T-cell (primary cell): ENCODE measurements at places on chromosomes 3 and 15. TPM values are rescaled to one million over a fixed set of nuclear protein-coding genes. Genes with fewer than 3 reads are reported as not detected.

AADACL2 gene
- not detected for total RNA-seq

SPSB4 gene
- total RNA-seq, result not detected

C15orf39 gene
- 25.2 TPM for total RNA-seq

ASB14 gene
- not detected for total RNA-seq

CFAP100 gene
- not detected for total RNA-seq

MCF2L2 gene
- total RNA-seq, result 7.3 TPM

NECTIN3 gene
- total RNA-seq, result 9.9 TPM

TPRG1 gene
- total RNA-seq, result 8.2 TPM

STRIT1 gene
- total RNA-seq, result not detected

GPR27 gene
- 1.0 TPM for total RNA-seq

ACTL6A gene
- 59.2 TPM for total RNA-seq

DNA sequence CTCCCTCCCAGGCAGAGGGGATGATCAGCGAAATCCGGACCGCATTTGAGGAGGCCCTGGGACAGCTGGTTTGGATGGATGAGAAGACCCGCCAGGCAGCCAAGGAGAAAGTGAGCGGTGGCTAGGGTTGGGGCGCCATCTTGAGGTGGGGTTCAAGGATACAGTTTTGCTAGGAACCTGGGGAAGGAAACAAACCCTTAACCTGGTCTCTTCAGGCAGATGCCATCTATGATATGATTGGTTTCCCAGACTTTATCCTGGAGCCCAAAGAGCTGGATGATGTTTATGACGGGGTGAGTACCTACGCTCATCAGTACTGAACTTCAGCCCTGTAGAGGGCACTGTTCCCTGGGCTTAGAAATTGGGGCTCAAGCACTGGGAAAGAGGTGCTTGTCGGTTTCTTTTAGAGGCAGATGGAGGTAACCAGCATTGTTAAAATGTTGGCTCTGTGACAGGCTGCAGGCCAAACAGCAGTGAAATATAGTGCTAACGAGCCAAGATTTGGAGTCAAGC lies 9.6 kb upstream of the PSMD2 start:
- DNase-seq, result no peak

DNA sequence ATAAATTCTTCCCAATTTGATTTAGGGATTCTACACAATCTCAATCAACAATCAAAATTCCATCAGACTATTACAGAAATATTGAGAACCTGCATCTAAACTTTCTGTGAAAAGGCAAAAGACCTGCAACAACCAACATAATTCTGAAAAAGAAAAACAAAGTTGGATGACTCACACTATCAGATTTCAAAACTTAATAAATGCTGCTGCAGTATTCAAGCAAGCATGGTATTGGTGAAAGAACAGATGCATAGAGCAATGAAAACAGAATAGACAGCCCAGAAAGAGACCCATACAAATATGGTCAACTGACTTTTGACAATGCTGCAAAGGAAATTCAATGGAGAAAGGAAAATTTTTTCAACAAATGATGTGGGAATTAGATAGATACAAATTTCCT lies 477.1 kb upstream of the NR2F2 start:
- DNase-seq, result no peak

GRCh38 chr15:91284758-91285466 lies 184.9 kb downstream of the SV2B start:
- DNase-seq, result no peak

- DNase-seq, result peak; percentile 14
These were observed 264.2 kb downstream of the NFKBIZ start for GRCh38 chr3:102113421-102114041.

GRCh38 chr3:58560771-58561311 lies 16.4 kb downstream of the FAM107A start:
- no peak for DNase-seq

- DNase-seq, result no peak
These were observed 4.5 kb downstream of the PLXNB1 start for GRCh38 chr3:48425281-48425812.

DNA sequence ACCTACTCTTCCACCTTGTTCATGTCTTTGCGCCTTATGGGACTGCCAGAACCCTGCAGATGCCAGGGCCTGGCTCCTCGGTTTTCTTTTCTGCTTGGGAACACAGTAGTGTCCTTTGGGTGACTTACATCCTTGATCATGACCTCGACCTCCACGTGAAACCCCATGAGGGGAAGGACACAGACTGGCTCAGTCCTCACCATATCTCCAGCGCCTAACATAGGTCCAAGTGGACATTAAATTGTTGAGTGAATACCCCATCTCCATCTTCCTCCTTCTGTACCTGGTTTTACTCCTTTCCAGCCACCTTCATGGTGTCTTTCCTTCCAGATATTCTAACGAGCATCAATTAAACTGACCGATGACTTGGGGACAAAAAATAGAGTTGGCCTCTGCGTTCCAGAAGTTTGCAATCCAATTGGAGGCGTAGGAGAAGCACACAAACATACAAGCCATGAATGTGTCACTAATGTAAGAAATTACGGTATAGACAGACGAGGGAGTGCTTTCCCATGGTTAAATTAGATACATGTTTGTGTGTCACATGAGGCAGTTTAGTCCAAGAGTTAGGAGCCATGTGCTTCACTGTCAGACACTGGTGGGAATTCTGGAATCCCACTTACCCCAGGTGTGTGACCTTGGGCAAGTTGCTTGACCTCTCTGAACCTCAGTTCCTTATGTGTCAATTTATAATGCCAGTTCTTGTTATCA lies 907 bp upstream of the HERC1 start:
- DNase-seq, result no peak

GRCh38 chr15:25847051-25847450 lies 16.1 kb downstream of the ATP10A start:
- no peak for DNase-seq

DNA sequence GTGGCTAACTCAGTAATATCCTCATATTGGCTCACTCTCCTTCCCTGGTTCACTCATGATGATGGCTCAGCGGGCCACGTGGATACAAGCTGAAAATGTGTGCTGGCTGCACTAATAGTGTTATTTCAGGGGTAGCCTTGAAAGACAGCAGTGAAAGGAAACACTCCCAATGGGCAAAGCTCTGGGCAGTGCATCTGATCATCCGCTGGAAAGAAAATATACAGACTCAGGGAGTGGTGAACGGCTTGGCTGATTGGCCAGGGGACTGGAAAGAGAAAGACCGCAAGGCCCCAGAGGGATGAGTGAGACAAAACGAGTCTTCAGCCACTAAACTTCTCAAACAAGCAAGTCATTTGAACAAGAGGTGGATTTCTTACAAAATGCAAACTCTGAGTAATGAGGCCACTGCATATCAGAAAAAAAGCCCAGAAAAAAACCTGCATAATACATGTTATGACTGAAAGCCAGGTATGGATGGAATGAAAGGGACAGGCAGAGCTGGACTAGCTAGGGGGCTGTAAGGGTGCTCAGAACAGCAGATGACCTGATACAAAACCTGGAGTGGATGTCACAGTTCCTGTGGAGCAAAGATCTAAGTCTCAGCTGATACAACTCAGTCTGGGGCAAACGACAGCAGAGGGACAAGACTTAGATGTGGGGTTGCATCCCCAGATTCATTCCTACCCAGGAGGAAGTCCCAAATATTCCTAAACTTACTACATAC lies 33.3 kb downstream of the CMTM6 start:
- no peak for DNase-seq

DNA sequence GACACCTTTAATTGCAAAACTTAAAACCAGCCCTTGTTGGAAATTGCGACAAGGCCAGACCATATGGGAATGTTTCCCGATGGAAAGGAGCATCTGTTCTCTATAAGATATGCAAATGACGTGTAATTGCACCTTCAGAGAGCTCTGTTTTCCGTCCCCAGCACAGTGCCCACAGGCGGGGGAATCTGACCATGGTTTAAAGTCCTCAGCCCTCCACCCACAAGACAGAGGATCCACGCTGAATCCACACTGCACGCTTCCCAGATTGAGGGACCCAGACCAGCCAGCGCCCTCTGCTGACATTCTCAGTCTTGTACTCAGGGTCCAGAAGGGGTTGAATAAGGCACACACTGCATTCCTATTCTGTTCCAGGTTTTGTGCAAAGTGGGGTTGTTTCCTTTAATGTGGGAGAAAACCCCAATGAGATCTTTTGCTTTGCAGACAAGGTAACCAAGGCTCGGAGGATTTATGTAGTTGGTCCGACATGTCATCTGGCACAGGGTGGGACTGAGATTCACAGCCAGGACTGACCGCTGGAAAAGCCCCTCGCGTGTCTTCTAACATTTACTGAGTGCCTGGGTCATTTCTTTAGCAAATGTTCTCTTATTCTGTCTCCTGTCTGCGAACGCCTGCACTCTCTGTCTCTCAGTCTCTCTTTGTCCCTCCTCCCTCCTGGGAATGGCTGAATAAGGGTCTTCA lies 36.8 kb upstream of the KLHL25 start:
- no peak for DNase-seq

DNA sequence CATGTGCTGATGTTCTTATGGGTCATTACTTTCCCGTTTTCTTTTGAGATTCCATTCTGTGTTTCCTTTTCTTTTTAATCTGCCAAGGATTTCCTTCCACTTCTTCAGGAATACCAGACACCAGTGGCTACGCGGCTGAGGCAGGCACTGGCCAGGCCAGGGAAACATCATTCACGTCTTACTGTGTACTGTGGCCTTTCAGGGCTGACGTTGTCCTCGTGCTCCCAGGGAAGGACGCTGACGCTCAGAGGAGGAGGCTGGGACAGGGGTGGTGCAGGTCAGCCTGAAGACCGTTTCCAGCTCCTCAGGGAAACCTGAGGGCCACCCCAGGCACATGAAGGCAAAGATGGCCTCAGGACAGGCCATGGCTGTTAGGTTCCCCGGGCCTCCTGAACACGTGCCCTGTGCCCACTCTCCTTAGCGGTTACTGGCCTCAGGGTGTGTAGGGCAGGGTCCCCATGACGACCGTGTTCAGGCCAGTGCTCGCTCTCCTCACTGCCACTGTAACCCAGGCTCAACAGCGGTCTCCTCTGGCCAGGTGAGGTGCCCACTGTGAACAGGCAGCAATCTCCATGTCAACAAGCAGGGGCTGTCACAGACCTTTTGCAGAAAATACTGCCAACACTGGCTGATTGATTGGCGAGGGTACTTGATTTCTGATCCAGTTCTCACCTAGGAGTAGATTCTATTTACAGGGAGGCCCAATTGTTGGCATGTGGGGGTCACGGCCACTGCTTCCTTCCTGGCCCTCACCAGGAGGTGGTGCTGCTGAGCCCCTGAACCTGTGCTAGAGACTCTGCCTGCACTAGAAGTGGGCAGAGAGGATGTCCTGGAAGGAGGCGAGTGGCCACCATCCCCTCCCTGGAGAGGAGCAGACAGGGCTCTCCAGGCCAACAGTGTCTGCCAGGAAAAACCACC lies 169.5 kb downstream of the ATP10A start:
- DNase-seq, result peak; percentile 11

GRCh38 chr3:31840252-31840651 lies 140.8 kb downstream of the OSBPL10 start:
- no peak for DNase-seq

DNA sequence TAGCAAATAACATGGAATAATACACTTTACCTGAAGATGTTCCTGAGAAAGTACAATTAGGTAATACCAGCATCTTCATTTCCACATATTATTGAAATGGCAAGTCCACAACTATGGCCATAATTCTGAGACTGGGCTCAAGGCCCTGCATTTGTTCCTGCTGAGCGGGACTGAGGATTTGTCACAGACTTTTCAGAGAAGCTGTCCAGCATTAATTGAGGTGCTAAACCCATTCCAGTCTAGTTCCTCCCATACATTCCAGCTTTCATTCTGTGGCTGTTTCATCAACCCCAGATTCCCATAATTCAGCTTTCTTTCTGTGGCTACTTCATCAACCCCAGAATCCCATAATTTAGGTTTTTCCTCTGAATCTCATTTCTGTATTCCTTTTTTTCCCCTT lies 293.4 kb upstream of the GBE1 start:
- DNase-seq, result no peak

GRCh38 chr15:65211482-65211982 lies 259 bp upstream of the CILP start:
- DNase-seq, result no peak

GRCh38 chr3:34742151-34742550 lies 897.2 kb upstream of the ARPP21 start:
- DNase-seq, result no peak

GRCh38 chr3:1699361-1699920 lies 399.2 kb upstream of the CNTN4 start:
- DNase-seq, result no peak

DNA sequence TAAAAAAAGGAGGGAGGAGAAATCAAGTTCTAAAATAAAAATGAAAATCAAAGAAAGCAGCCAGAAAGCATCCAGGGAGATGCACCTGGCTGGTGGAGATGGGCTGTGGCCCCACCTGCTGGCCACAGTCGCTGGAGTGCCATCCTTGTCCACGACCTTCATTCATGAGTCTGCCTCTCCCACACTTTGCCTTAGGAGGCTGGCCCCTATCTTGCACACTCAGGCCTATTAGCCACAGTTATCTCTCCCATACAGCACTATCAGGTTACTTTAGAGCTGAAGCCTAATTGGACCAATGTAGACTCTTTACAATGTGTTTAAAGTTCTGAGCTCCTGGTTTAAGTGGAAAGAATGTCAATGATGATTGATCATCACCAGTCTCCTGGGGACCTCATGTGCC lies 392.0 kb upstream of the RORA start:
- DNase-seq, result no peak

- no peak for DNase-seq
These were observed 36.2 kb upstream of the CPNE4 start for GRCh38 chr3:132071043-132071442.

GRCh38 chr15:37682304-37682703 lies 252.1 kb upstream of the TMCO5A start:
- DNase-seq, result no peak

GRCh38 chr3:16723978-16724377 lies 118.8 kb upstream of the DAZL start:
- no peak for DNase-seq
